ENCODE measurements at places on chromosomes 1 and 21. TPM values are rescaled to one million over a fixed set of nuclear protein-coding genes. Genes with fewer than 3 reads are reported as not detected.

GRCh38 chr1:81690676-81691453 is 109.9 kb upstream of the ADGRL2 start:
- DNase-seq, result no peak

DNA sequence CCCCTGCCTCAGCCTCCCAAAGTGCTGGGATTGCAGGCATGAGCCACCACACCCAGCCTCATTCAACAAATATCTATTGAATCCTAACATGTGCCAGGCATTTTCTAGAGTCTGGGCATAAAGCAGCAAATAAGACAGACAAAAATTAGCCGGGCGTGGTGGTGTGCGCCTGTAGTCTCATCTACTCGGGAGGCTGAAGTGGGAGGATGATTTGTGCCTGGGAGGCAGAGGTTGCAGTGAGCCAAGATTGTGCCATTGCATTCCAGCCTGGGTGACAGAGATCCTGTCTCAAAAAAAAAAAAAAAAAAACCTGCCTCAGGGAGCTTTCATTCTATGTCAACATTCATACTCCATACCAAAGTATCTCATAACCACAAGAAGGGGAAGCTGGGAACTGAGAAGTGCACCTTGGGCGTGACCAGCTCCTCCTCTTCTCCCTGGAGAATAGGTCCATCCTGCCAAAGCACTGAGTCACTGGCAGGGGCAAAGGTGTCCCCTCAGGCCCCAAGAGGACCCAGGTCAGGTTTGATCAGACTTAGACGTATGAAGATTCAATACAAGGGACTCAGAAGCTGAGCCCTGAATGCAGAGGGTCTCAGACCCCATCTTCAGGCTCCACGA is 36.8 kb upstream of the PPP1R15B start:
- peak; percentile 48 for DNase-seq

- no peak for DNase-seq
Measured at GRCh38 chr21:36804874-36805611, 106.1 kb downstream of the SIM2 start.

DNA sequence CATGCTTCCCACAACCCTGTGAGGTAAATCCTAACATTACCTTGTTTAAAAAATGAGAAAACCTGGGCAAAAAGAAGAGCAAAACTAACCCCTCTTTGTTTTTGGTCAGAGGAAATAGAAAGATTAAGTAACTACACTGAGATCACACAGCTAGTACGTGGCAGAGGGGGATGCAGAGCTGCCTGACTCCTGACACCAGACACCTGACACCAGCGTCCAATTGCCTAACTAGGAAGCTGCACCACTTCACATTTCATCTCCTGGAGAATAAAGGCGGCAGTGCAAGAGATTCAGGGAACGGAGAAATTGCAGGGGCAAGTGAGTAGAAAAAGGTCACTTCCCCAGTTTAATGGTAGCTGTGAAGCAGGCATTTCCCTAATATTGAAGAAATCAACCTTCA is 229.3 kb upstream of the PTBP2 start:
- peak; percentile 14 for DNase-seq

- DNase-seq, result peak; percentile 79
Measured at GRCh38 chr1:165914136-165914798, 86.9 kb downstream of the UCK2 start.

GRCh38 chr21:31623664-31624063 is 35.8 kb upstream of the SOD1 start:
- no peak for DNase-seq

DNA sequence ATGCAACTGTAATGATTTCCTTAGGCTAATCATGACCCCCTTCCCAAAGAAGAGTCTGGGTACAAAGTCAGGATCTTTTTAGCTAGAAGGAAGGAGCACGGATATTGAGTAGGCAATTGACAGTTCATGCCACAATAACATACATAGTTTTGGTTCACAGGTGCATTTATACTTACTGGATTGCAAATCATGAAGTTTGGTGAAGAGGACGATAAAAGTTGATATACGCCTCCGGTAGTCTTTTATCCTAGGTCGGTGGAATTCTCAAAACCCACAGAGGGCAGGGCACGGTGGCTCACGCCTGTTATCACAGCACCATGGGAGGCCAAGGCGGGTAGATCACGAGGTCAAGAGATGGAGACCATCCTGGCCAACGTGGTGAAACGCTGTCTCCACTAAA is 265.4 kb upstream of the PRMT6 start:
- DNase-seq, result no peak

DNA sequence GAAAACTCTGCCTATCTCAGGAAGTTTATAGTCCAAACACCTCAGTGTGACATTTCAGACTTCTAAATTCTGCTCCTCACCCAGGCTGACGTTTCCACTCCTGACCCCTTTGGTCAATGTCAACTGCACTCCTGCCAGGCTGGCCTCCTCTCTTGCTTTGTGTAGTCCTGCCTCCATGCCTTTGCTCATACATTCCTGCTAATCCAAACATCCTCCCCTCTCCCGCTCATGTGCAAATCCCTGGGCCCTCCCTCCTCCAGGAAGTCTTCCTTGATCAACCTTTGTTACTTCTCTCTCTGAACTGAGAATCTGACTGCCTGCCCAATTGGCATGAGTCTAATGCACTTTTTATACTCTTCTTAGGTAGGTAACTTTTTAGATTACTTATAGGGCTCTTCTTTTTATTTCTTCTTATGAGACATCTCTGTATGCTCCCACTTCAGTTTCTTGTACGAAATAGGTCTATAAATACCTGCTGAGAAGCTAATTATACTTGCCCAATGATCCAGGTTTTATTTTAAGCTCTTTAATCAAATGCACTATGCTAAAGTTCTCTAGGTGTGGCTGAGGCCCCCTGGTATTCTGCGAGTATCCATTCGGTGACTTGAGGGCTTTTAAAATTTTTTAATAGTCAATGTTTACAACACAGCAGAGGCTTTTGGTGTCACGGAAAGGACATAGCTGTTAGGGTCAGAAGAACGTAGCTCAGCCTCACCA is 128.1 kb downstream of the PLXNA2 start:
- DNase-seq, result no peak

DNA sequence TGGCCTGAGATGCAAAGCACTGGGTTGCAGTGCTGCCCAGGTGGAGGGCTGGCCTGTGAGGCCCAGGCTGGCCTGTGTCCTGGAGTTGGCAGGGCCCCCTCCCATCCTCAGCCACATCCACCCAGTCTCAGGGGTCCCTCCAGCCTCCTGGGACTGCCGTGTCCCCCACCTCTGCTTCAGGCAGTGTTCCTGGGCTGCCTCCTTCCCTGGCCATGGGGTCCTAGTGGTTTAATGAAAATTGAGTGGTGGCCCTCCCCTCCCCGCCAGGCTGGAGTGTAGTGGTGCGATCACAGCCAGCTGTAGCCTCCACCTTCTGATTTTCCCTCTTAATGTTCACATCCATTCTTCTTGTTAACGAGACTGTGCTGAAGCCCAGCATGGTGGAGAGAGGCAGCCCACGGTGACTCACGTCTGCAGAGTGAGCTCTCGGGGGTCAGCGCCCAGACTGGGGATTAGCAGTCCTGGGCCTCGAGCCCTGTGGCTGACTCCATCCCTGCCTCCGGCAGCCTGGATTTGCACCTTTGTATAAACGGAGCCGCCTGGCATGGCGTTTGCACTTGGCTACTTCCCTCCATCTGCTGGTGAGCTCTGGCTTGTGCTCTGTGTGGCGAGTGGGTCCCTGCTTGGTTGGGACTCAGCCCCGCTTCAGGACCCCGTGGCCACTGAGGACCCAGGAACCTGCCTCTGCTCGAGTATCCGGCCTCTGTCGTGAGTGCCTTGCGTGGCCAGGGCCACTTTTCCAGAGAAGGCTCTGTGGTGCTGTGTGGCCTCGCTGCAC is 6.9 kb downstream of the MIB2 start:
- peak; percentile 55 for DNase-seq

DNA sequence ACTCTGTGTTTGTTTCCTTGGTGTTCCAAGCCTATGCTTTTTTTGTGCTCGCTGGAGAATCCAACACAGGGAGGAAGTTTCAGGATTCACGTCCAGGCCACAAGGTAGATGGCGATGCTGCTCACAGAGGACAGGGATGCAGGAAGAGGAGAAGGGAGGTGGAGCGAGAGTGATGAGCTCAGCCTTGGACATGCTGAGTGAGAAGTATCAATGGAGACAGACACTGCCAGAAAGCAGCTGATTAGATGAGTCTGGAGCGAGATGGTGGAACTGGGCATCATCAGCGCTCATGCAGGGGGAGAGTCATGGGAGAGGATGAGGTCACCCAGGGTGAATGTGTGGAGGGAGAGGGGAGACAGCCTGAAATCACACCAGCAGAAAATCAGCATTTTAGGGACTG is 110.0 kb downstream of the GLUL start:
- DNase-seq, result no peak

DNA sequence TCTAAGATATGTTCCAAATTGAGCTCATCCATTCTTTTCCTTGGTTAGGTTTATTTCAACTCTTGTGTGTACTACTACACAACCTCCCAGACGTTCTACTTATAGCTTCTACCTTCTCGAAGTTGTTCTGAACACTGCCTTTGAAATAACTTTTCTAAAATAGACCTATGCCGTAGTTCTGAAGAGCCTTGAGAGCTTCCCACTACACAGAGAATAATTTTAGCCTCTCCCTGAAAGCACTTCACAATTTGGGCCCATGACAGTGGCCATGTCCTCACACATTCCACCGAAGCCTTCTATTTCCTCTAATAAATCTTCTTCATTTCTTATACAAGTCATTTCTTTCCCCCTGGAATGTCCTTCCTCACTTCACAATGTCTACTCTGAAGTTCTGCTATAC is 62.2 kb downstream of the CRB1 start:
- DNase-seq, result no peak

DNA sequence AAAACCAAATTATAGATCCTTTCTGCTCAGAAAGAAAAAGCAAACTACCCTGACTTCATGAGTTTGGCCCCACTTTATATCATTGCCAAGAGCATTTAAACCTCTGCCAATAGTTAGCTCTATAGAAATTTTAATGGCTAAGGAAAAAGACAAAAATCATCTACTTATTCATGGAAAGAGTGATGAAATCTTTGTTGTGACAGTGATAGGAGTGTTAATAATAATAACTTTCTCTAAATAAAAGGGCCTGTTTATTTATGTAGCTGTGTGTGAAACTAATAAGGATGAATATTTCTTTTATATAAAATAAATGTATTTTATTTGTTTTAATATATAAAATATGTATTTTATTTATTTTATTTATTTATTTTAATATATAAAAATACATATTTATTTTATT is 6.4 kb downstream of the CHODL start:
- no peak for DNase-seq

- no peak for DNase-seq
Measured at GRCh38 chr1:208080396-208081286, 163.5 kb downstream of the PLXNA2 start.

DNA sequence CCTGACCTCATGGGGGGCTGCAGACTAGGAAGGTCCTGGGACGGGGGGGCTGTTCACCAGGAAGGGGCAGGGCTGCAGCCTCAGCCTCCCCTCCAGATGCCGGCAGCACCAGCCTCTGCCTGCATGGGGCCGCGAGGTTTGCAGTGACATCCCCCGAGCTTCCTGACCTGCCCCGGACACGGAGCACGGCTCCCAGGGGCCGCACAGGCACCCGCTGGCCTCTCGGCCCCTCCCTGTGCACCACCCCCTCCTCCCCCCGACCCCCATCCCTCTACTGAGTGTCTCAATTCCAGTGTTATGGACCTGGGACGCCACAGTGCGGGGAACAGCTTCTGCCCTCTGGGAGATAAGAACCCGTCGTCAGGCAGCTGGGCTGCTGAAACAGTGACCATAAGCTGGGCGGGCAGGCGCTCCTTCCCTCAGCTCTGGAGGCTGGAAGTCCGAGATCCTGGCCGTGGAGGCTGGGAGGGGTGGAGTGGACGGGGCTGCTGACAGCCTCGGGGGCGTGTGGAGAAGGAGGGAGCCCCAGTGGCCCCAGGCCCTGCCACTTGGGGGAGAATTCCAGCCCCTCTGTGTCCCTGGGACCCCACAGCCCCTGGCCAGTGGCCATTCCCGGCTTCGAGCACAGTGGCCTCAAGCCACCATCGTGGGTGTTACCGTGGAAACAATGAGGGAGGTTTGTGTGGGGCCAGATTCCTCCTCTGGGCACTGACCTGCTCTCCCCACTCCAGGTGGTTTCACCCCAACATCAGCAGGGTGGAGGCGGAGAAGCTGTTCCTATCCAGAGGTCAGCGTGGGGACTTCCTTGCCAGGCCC is 11.6 kb downstream of the RNF223 start:
- peak; percentile 46 for DNase-seq

DNA sequence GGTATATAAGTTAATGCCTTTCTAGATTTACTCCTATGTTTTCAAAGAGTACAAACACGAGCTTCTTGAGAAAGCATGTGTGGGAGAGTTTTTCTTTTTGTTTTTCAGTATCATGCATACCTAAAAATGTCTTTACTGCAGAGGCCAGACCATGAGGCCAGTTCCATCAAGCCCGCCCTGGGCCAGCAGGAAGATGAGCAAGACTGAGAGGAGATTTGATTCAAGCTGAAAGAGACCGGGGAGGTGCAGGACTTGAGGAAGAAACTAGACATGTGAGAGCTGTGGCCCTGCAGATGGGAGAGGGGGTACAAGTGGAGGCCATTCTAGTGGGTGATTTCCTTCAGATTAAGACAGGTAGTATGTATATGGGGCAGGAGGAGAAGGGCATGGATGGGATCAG is 33.4 kb upstream of the NTPCR start:
- DNase-seq, result no peak

- DNase-seq, result no peak
Measured at GRCh38 chr1:214318956-214319736, 38.2 kb downstream of the SMYD2 start.

GRCh38 chr1:231147896-231148295 is 14.0 kb upstream of the TRIM67 start:
- DNase-seq, result no peak

DNA sequence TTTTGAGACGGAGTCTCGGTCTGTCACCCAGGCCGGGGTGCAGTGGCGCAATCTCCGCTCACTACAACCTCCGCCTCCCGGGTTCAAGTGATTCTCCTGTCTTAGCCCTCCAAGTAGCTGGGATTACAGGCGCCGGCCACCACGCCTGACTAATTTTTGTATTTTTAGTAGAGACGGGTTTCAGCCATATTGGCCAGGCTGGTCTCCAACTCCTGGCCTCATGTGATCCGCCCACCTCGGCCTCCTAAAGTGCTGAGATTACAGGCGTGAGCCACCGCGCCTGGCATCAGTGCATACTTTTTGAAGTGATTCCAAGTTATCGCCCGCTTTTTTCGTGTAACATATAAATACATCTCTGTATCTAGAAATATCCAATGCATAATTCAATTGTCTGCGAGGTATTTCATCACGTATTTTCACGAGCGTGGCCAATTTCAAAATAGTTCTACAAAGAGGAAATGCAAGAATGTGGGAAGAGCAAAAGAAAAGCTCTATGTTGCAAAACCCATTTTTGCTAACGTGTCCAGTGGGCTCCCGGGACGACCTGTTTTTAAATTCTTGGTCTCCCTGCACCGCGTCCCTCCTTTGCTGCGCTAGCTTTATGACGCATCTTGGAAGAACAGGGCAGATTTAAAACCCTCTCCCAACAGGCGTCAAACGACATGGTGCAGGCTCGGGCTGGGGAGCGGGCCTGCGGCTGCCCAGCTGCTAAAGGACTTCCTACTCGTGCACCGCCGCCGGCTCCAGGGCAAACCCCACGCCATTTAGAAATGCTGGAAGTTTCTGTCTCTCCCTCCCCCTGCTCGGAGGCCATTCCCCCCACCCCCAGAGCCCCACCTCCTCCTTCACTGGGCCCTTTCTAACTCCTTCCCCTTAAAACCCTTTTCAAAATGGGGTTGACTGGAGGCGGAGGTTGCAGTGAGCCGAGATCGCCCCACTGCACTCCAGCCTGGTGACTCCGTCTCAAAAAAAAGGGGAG is 923 bp upstream of the IFNGR2 start:
- DNase-seq, result peak; percentile 78

GRCh38 chr1:193629875-193630274 is 443.5 kb upstream of the B3GALT2 start:
- no peak for DNase-seq

KCNJ9 gene
- total RNA-seq, result not detected

DCDC2B gene
- total RNA-seq, result not detected

FAM72D gene
- total RNA-seq, result 0.24 TPM

OR2L13 gene
- total RNA-seq, result not detected

Data from hepatocyte (in vitro differentiated cells).